ENCODE measurements at places on chromosomes 5 and 9.

DNA sequence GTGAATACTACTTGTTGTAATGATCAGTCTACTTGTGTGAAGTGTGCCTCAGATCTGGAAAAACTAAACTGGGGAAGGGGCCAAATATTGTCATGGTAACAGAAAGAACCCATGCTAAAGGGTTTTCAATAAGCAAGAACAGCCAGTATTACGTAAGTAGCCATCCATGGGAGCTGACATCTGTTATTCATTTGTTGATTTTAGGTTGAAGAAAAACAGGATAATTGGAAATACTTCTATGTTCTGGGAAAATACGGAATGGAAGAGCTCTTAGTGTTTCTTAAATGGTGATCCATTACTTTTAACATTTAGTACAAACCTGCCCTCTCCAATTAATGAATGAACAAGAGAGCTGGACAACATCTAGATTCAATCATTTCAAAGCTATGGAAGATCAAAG lies 485.8 kb downstream of the NTRK2 start:
- no peak for DNase-seq

DNA sequence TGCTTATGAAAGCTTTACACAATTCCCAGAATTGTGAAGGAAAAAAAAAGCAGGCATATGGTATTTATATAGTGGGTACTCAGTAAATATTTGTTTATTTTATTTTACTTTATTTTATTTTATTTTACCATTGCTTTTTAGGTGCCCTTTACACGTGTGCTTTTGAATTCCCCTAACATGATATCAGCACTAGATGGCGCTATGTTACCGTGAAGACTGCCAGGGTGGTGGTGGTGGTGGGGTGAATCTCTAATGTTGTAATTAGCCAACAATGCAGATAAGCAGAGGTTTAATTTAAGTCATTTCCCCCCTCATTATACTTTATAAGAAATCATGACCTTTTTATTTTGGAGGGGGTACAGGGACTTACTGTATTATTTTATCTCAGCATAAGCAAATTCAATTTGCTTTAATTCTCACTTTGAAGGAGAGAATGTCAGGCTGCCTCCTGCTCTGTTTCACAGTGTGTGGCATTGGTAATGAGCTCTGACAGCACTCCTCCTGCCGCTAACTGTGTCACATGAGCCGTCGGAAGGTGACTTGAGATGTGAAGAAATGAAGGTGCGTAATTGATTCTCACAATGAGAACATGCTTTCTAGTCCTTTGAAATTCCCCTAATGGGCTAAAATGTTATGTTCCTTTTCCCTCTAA lies 165.6 kb downstream of the YTHDC2 start:
- no peak for DNase-seq

GRCh38 chr5:82046276-82046647 lies 74.4 kb downstream of the ATG10 start:
- DNase-seq, result no peak

DNA sequence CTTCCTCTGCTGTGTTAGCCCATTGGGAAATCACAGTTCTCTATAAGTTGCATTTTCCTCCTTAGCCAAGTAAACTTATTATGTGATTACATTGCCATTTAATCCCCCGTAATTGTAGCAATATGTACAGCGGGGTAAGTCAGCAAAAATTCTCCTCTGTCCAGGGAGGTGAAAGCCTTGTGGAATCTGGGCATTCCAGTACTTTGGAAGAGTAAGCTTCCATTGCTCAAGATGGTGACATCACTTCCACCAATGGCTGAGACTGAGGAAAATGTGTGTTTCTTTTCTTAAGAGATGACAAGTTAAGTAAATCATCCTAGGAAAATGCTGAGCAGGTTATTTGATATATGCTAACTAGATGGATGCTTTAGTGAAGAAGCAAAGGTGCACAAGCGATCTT lies 436.7 kb downstream of the CETN3 start:
- DNase-seq, result no peak

GRCh38 chr5:73899055-73899454 lies 273.1 kb downstream of the ARHGEF28 start:
- DNase-seq, result no peak

GRCh38 chr9:14272927-14273528 lies 40.9 kb downstream of the NFIB start:
- DNase-seq, result no peak

GRCh38 chr5:96487859-96488258 lies 54.8 kb upstream of the PCSK1 start:
- DNase-seq, result no peak

DNA sequence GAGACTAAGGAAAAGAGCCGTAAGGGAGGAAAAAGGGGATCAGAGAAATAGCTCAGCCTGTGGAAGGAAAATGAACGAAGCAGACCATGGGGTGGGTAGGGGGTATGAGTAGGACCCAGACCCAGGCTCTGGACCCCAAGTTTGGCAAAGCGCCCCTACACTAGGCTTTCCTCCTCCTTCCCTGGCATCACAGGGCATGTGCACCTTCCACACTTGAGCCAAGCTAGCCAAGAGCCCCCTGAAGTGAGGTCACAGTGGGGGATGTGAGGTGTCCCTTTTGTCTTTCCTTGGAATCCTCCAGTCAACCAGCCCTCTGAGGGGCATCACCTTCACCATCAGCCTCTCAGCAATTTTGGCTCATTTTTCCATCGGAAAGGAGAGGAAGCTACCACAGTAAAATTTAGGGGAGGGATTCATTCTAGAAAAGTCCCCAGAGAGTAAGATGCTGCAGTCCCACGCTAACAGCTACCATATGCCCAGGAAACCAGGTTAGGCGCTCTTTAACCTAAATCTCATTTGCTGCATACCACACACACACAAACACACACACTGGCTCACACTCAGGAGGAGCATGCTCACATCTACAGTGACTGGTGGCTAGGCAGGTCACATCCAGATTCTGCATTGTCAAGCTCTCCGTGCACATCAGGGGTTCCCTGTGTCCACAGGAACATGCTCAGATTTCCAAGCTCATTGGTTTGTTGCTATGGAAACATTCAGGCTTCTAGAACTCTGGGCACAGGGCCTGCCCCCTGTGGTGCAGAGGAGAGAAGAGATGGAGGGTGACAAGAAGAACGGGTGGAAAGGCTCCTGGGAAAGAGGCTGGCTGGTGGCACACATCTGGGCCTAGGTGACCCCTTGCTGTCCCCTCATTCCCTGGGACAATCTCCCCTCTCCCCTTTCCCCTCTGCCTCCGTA lies 9.9 kb downstream of the REEP2 start:
- no peak for DNase-seq

DNA sequence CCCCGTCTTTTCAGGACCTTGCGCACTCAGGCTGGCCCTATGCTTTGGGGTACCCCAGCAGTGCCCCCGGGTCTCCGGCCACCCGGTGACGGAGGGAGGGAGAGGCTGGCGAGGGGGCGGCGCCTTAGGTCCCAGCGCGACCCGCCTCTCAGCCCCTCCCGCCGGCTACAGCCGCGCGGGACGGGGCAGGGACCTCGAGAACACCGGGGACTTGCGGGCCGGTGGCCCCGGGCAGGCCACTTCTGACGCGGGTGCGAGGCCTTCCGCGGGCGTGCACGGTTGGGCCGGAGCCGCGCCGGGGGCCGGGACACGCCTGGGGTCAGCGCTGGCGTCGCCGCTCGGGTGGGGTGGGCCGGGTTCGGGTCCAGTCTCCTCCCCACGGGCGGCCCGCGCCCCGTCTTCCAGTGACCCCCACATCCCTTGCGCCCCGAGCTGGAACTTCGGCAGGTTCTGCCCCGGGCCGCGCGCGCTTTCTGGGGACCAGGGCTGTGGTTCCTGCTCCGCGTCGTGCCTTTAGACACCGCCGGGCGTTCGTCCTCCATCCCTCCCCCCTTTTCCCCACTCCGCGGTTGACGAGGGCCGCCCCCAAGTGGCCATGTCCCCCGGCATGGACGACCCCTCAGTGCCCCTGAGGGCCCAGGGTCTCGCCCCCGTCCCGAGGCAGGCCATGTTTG lies 3.8 kb upstream of the SQSTM1 start:
- no peak for DNase-seq

GRCh38 chr9:123364241-123364824 lies 8.3 kb downstream of the CRB2 start:
- DNase-seq, result no peak

GRCh38 chr9:78856144-78856543 lies 559.2 kb downstream of the PSAT1 start:
- no peak for DNase-seq

- DNase-seq, result no peak
These were observed 35.9 kb upstream of the RAI14 start for GRCh38 chr5:34620185-34620584.

- DNase-seq, result no peak
These were observed 151.8 kb downstream of the EPB41L4A start for GRCh38 chr5:112267231-112267630.

DNA sequence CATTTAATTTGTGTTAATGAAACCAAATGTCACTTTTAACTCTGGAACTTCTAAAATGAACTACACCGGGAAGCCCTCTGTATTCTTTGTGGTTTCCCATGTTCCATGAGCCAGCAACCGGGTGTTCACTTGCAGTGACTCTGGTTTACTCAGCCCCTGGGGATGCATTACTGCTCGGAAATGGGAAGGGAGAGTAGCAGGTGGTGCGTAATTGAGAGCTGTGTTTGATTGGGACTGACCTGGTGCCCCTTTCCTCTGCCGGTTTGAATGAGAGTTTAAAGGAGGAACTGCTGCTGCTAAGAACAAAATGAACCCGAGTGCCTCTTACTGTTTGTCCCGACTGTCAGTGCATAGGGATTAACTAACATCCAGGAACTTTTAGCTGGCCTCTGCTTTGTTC lies 100.1 kb upstream of the DHFR start:
- no peak for DNase-seq

- no peak for DNase-seq
These were observed 28.5 kb downstream of the MVB12B start for GRCh38 chr9:126354887-126355770.

DNA sequence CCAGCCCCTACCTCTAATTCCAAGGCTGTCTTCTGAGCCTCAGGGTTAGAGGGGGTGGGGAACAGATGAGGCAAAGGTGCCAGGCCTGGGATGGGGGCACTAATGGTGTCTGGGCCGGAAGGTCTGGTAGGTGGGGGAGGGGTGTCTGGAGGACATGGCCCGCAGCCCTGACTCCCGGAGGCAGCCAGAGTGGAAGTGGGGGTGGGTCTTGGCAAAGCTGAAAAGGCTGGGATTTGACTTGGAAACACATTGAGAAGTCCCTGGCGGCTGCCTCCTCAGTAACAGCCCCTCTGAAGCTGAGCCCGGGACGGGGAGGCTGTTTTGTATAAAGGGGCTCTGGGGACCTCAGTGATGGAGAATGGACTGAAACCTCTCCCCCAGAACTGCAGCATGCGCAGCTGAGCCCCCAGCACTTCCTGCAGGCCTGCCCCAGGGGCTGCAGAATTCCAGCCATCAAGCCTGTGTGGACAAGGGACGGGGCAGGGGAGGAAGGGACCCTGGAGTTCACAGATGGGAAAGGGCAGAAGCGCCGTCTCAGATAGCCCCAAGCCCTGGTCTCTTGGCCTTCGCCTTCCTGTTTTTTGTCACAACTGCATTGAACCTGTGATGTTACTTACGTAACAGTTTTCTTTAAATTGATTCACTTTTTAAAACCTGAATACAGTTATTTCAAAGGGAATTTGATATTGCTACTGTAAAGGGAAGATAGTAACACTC lies 49.3 kb upstream of the SYNPO start:
- DNase-seq, result no peak

- no peak for DNase-seq
These were observed at the start of gene CFAP77 for GRCh38 chr9:132409828-132410528. Gene CFAP77, plus strand, starts transcription at chr9:132410211. Its CDS starts 61 bp downstream, at chr9:132410272.

DNA sequence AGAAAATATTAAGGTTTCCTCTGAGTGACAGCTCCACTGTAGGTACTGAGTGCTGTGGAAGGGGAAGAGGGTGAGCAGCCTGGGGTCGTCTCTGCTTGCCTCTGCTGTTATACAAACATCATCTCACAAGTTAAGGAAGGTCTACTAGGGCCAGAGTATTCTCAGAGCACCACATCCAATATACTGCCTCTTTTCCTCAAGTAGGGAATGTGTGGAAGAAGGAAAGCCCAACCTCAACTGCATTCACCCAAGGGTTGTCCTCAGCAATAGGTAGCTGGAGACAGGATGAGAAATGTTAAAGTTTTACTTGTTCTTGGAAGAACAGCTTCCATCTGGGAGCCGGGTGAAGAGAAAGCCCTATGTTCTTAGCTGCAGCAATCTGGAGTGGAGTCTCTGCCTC lies 1062.3 kb upstream of the CDH10 start:
- no peak for DNase-seq

DNA sequence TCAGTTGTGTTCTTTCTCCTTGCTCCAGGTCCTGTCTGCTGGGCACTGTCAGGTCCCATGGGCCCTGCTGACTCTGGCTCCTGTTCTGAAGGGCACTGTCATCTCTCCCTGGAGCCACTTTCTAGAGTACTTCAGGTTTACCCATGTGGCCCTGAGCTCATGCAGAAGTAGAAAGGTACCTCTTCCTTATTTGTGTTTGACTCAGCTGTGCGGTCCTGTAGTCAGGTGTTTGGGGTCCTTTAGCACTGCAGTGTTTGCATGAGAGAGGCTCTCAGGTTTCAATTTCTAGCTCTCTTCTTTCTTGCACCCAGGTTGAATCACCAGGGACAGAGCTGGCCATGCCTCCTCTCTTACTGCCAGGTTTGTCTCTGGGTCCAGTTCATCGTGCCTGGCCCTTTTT lies 71.5 kb downstream of the HSPA4 start:
- no peak for DNase-seq

DNA sequence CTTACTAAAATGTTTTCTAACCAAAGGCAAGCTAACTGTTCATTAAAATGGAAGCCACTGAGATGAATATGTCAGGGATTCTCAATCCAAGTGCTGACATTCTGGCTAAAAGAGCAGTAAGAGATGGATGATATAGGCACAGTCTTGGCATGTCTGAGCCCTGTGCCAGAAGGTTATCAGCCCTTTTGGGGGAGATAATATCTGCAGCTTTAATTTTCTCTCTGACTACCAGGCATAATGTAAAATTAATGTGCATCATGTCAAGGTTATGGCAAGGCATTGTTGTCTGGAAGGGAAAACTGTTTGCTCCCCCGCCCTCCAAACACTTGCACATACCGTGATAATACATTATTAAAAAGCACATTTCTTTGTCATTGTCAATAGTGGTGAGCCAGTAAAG lies 609.8 kb downstream of the ZNF608 start:
- DNase-seq, result no peak

GRCh38 chr9:37436540-37436939 lies 14.0 kb downstream of the GRHPR start:
- DNase-seq, result no peak

- no peak for DNase-seq
These were observed 78.3 kb upstream of the TRIO start for GRCh38 chr5:14064841-14065240.

- DNase-seq, result no peak
These were observed 9.8 kb downstream of the PIK3R1 start for GRCh38 chr5:68225188-68225910.

DNA sequence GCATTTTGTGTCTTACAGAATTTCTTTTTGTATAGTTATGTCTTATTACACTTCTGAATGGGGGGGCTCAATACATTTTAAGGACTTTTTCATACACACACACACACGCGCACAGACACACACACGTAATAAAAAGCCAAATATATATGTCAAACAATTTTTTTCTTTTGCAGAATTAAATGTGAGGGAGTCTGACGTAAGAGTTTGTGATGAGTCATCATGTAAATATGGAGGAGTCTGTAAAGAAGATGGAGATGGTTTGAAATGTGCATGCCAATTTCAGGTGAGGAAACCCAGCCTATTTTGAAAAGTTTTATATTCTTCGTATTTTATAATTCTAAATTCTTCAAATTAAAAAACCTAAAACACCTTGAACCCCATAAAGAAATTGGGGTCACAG lies 25.6 kb downstream of the TMEFF1 start:
- no peak for DNase-seq
